ENCODE measurements at places on chromosomes 7 and 10.

GRCh38 chr10:51137756-51138529 lies 63.7 kb downstream of the PRKG1 start:
- DNase-seq, result no peak

- no peak for DNase-seq
These were observed 52.0 kb downstream of the FAS start for GRCh38 chr10:89042562-89042961.

GRCh38 chr7:31017721-31018120 lies 34.4 kb upstream of the ADCYAP1R1 start:
- no peak for DNase-seq

- no peak for DNase-seq
These were observed 44.4 kb downstream of the AMZ1 start for GRCh38 chr7:2732388-2732787.

GRCh38 chr10:46558392-46559185 lies 2.1 kb upstream of the GPRIN2 start:
- DNase-seq, result no peak

DNA sequence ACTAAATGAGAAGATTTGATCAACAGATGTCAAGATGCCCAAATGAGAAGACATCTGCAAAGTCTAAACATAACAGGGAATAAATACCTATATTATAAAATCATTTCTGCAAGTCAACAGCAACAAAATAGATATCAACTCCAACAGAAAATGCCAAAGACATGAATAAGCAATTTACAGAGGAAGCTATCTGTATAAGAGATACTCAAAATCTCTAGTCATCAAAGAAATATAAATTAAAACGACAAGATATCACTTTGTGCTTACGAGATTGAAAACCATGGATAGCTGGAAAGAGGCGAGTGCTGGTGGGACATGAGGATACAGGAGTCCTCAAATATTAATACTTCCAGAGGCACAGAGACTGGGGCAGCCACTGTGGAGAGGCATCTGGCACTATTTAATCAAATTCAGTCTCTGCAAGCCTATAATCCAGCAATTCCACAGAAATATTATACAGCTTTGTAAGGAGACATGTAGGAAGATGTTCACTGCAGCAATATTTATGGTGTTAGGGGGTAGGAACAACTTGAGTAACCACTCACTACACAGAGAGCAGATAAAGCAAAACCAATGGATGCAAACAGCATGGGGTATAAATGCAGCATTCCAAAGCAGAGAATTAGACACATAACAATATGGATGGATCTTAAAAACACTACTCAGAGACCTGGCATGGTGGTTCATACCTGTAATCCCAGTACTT lies 4.8 kb downstream of the DNMBP start:
- DNase-seq, result no peak

GRCh38 chr7:907158-907980 lies 31.0 kb downstream of the GET4 start:
- no peak for DNase-seq

DNA sequence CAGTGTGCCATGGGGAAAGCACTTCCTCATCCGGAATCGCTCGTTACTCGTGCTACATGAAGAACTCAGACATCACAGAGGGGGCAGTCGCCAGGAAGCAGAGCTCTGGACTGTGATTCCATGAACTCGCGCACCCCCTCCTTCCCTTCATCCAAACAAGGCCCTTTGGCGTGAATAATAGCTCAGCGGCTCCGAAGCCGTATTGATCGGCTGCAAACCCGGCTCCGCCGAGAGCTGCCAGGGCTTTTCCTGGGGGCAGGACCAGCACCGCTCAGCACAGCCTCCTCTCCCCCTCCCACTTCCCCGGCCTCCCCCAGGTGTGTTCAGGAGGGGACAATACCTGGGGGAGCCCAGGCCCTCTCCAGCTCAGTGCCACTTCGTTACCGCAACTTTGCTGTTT lies 129.0 kb upstream of the TCF7L2 start:
- DNase-seq, result no peak

GRCh38 chr10:104035194-104036068 lies 50.2 kb downstream of the COL17A1 start:
- no peak for DNase-seq

- DNase-seq, result no peak
These were observed 27.6 kb downstream of the NPS start for GRCh38 chr10:127576740-127577161.

- DNase-seq, result no peak
These were observed 28.1 kb upstream of the CDH23 start for GRCh38 chr10:71368643-71369042.

DNA sequence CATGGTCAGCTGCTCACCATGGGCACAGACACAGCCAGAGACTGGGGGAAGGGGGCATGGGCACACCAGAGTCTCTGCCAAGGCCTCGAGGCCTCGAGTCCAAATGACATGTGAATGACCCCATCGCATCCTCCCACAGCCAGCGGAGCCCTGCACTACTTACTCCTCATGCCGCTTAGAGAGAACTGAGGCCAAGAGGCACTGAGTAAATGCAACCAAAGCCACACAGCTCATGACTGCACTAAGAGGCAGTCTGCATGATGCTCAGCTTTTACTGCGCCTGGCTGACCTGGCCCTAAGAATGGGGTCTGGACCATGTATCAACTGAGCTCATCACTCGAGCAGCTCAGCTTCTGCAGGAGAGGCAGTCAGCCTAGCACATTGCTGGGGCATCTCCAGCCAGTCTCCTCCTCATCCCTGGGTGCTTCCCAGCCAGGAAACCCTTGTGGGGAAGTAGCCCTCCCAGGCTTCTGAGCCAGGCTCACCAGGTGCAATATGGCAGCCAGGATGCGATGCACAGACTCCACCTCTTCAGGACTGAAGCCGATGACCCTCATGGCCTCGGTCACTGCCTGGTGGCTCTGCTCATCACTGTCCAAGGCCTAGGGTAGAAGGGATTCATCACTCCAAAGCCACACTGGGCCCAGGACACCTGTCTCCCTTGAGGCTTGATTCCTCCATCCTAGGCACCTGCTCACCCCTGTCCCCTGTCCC lies 7.5 kb downstream of the MYO1G start:
- no peak for DNase-seq

- DNase-seq, result no peak
These were observed 645.5 kb upstream of the PCDH15 start for GRCh38 chr10:55446441-55447002.

DNA sequence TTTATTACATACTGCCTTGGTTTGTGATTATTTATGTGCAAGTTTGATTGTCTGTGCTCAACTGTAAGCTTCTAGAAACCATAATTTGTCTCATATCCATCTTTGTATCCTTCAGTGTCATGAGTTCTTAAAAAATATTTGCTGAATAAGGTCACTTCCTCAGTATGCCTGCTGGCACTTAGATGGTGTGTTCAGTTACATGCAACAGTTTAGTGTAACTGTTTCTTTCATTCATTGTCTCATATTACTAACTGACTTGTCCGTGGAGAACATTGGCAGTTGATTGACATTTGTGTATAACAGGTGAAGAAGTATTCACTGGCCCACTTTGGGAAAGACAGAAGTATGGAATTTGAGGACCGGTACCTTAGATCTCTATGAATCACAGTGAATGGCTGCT lies 236.9 kb downstream of the PRKG1 start:
- DNase-seq, result no peak

- DNase-seq, result no peak
These were observed 73.1 kb downstream of the CYP51A1 start for GRCh38 chr7:92061154-92061553.

- DNase-seq, result no peak
These were observed 41.3 kb downstream of the AMZ1 start for GRCh38 chr7:2729031-2729892.

GRCh38 chr7:48045195-48045765 lies 9.9 kb downstream of the C7orf57 start:
- DNase-seq, result no peak

- no peak for DNase-seq
These were observed 522.0 kb upstream of the LRRN3 start for GRCh38 chr7:110568932-110569331.

GRCh38 chr10:60348982-60349381 lies 40.7 kb downstream of the ANK3 start:
- no peak for DNase-seq

- DNase-seq, result no peak
These were observed 52.7 kb downstream of the CARD11 start for GRCh38 chr7:2990949-2991470.

DNA sequence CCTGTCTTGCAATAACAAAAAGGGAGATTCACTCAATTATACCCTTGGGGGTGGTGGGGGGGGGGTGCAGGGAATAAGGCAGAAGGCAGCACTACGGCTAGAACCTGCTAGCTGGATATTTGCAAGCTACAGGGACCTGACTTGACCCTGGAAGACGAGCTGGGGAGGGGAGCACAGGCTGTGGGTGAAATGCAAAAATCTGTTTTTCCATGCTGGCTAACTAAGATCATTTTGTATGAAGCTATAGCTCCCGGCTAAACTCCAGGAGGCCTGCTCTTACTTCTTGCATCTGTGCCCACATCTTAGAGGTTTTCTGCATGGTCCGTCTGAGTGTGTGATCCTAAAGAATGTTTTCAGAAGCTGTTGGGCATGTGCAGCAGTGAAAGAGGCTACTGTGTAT lies 106.6 kb downstream of the EBLN1 start:
- no peak for DNase-seq

DNA sequence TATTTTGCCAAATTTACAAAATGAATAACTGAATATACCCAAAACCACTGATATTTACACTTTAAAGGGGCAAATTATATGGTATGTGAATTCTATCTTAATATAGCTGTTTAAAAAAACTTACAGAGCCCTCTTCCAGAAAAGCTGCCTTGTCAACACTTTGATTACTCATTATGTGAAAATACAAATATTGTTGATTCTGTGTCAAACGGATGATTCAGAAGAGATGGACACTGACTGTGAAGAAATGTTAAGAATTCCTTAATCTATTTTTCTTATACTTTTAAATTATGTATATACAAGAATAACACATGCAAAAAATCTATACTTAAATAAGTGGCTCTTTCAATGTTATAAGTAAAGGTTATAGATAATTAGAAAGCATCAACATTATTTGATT lies 41.5 kb downstream of the SMURF1 start:
- no peak for DNase-seq

GRCh38 chr10:46552526-46553237 lies 3.8 kb downstream of the GPRIN2 start:
- DNase-seq, result no peak

GRCh38 chr10:14567421-14567820 lies 207.3 kb downstream of the FAM107B start:
- no peak for DNase-seq

DNA sequence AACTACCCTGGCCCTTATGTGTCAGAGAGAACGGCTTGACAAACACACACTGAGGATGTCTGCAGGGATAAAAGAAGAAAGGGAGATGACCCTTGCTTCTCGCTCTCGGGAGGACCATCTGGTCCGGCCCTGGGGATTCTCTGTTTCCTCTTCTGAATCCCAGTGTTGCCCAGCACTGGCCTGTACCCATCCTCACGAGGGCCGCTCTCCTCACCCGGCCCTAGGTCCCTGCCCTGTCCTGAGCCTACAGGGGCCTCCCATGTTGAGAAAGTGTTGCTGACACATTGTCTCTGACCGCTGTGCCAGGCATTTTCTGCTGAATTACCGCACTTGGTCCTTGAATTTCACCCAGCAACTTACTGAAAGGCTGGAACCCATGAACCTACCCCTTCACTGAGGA lies 171.9 kb upstream of the LANCL2 start:
- no peak for DNase-seq

DNA sequence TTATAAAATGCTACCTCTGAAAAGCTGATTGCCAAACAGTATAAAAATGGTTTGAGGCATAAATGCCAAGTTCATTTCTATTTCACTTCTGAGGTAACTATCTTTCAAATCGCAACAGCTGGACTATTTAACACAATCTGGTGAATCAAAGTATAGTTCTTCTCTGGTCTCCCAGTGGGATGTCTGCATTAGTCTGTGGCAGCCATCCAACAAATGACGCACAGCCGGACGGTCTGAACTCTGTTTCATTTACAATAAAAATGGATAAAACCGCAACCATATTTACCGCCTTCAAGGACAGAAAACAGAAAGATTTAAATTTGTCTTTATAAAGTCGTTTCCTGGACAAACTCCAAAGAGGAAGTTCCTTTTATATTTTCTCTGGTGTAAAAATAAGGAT lies 41.9 kb downstream of the ENO4 start:
- DNase-seq, result no peak

GRCh38 chr10:865257-865656 lies 66.2 kb downstream of the LARP4B start:
- no peak for DNase-seq

DNA sequence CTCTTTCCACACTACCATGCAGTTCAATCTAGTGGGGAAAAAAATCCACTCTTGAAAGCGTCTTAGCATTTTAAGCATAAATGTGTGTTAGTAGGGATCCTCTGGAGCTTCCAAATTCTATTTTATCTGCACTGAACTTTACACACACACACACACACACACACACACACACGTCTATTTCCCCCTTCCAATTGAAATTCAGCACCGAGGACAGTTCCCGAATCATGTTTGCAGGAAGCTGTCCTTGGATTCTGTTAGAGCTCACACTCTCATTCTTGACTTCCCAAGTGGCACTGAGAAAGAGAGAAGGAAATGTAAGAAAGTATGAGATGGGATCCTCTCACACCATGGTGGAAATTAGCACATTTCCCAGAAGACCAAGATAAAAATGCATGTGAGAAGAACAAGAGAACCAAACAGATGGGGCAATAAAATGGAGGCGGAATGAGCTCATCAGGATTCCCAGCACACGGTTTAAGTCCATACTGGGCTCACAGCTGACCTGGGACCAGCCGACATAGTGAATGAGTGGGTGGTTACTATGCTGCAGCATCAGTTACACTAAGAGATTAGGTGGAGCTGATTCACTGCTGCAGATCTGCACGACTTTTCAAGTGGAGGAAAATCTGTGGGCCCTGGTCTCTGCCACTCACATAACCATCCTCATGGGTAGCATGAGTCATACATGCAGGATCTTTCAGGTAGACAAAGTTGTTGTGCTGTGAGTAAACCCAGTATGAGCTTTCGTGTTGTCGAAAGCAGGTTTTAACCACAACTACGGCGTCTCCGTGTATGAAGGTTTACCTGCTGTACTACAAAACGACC lies 3.3 kb upstream of the NPTX2 start:
- no peak for DNase-seq

DNA sequence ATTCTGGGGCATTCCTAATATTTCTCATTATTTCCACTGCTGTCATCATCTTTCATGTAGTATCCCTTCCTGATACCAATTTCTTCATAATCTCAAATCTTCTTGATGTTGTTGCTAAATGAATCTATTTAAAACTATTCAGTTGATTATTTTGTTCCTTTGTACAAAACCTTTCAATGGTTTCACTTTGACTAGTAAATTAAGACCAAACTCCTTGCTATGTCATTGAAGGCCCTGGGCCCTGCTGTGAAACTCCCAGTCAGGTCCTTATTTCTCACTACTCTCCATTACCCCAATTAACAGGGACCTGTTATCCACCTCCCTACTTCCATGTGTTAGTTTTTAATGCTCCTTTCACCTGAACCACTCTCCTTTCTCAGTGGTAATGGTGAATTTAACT lies 97.0 kb downstream of the CTTNBP2 start:
- DNase-seq, result no peak
